ENCODE measurements at places on chromosomes 5 and 9.

GRCh38 chr5:154524181-154524580, 46.2 kb upstream of the HAND1 start:
- no peak for DNase-seq

DNA sequence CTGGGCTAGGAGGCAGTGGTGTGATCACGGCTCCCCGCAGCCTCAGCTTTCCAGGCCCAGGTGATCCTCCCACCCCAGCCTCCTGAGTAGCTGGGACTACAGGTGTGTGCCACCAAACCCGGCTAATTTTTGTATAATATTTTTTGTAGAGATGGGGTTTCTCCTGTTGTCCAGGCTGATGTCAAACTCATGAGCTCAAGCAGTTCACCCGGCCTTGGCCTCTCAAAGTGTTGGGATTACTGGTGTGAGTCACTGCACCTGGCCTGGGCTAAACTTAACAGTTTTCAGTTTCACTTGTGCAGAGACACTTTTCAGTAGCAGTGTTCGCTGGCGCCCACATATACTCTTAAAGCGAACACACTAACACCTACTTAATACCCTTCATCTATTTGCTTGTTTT, 205.6 kb upstream of the ZNF608 start:
- DNase-seq, result no peak

DNA sequence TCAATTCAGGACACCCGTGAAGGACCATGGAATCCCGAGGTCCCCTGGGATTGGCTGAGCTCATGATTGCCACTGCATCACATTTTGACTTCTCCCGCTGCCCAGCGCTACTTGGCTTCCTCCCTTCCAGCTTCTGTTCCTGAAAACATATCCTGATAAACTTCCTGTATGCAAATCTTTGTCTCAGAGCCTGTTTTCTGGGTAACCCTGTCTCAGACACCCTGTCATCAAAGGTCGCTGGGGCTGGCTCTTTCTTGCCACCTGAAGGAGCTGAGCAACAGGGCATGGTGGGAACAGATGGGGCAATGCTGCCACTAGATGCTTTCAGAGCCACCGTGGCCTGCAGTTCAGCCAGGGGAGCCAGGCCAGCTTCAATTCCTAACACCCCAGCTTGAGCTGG, 154.3 kb upstream of the TBC1D2 start:
- no peak for DNase-seq

DNA sequence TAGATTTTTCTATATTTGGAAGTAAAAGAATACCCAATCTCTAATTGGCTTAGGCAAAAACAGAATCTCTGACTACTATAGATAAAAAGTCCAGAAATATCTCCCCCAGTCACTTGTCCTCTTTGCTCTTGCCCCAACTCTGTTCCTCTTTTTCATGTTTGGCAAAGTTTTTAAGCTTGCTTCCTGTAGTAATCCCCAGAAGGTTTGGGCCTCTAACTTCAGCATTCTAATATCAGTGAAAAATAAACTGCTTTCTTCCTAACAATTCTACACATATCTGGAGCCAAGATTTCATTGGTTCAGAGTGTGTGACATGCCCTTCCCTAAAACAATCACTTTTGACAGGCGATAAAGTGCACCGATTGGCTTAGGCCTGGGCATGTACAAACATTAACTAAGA, 1680.3 kb downstream of the MAT2B start:
- DNase-seq, result no peak

DNA sequence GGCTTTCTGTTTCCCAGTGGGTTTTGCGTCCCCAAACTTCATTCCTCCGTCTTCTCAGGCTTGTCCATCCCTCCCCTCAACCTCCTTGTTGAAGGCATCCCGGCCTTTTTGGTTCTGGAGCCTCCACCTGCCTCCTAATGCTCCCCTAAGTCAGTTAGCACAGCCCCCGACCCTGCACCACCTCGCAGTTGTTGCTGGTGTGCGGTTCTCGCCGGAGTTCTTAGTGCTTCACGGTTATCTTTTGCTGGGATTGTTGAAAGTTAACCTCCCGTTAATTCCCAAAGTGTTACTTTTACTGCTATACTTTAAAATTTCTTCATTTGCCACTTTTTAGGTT, 447 bp downstream of the UBLCP1 start:
- no peak for DNase-seq

DNA sequence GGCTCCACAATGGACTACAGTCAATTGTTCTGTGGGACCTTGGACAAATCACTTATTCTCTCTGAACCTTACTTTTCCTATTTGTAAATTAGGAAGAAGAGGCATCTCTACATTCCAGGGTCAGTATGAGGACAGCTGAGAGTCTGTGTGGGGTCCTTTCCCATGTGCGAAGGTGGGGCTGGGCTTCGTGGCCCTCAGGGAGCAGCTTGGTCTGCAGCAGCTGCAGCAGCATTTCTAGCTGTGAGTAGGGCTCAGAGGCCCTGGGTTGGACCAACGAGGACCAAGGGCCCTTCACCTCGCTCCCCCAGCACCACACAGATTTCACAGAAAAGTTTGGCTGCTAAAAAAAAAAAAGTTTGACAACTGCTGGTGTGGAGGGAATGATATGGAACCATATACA, 9.4 kb upstream of the DDX41 start:
- DNase-seq, result peak; percentile 41

- peak; percentile 89 for DNase-seq
Observed at GRCh38 chr9:115118879-115119218, 892 bp upstream of the TNC start.

GRCh38 chr9:133943781-133944745, 48.1 kb downstream of the VAV2 start:
- DNase-seq, result no peak

- DNase-seq, result no peak
Observed at GRCh38 chr5:65809817-65810531, 88.0 kb downstream of the NLN start.

DNA sequence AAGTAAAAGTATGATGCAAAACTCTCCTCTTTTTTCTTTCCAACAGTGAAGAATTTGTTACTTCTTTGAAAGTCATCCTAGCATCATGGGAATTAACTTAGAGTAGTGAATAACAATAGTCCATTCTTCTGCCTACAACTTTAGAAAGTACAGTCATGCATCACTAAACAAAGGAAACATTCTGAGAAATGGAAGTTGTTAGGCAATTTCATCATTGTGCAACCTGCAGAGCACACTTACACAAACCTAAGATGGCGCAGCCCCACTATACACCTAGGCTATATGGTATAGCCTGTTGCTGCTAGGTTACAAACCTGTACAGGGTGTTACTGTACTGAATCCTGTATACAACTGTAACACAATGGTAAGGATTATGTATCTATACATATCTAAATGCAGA, 1209.3 kb upstream of the C9orf72 start:
- DNase-seq, result no peak

GRCh38 chr9:74281674-74282073, 215.5 kb upstream of the RORB start:
- DNase-seq, result no peak
